Kidney (tissue), 22 donors: ENCODE measurements at places on chromosomes 11 and 22. TPM values are rescaled to one million over a fixed set of nuclear protein-coding genes. Genes with fewer than 3 reads are reported as not detected.
A peak's percentile ranks its signal among the peaks of the same experiment; 100 is the strongest.

The NCAM1 gene
- 3.0 TPM for total RNA-seq

GRCh38 chr11:119795690-119796089 is 66.7 kb upstream of the NECTIN1 start:
- no peaks in the 10 kb centered on the region for H3K27me3 ChIP-seq
- DNase-seq = peak; percentile 38
- no peak overlapping the region for H3K4me3 ChIP-seq
- H3K27ac ChIP-seq = no peak overlapping the region
- H3K4me1 ChIP-seq = no peaks in the 10 kb centered on the region
- H3K36me3 ChIP-seq = no peaks in the 10 kb centered on the region

DNA sequence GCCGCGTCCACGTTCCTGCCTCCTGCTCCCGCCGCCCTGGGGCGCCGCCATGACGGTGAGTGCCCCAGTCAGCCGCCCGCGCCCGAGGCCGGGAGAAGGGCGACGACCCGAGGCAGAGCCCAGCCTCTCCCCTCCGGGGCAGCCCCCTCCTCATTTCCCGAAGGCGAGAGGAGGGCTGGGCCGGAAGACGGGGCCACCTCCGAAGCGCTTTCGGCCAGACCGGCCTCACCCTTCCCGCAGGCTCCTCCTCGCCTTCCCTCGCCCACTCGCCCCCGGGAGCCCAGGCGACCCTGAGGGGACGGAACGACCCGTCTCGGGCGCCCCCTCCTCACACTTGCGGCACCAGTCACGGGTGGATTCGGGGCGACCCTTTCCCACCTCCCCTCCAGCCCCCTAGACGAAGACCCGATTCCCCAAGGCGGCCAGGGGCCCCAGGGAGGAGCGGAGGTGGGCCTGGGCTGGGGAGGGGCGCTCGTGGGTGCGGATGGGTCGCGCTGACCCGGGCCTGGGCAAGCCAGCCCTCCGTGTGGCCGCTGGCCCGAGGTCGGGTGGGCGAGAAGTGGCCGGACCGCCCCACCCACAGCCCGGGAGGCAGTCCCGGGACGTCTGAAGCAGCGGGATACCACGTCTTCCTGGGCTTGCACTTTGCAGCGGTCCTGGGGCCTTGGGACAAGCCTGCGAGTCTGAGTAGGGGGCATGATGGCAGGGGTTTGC is 49.7 kb downstream of the TRIOBP start:
- peak overlapping the region; percentile 85 for H3K27ac ChIP-seq
- H3K4me1 ChIP-seq = peaks cover 24% of the 10 kb centered on the region
- H3K4me3 ChIP-seq = peak overlapping the region; percentile 77
- no peaks in the 10 kb centered on the region for H3K27me3 ChIP-seq

The ASPHD2 gene
- 4.5 TPM for total RNA-seq

- H3K27me3 ChIP-seq = no peaks in the 10 kb centered on the region
- no peak overlapping the region for H3K4me3 ChIP-seq
- no peak for DNase-seq
- no peak overlapping the region for H3K27ac ChIP-seq
These were observed 7.5 kb upstream of the CTSD start for GRCh38 chr11:1771273-1771672.

GRCh38 chr11:76653674-76654284 is 16.8 kb downstream of the LRRC32 start:
- peak overlapping the region; percentile 59 for H3K27ac ChIP-seq
- H3K27me3 ChIP-seq = no peaks in the 10 kb centered on the region
- no peaks in the 10 kb centered on the region for H3K36me3 ChIP-seq
- H3K4me1 ChIP-seq = peaks cover 3% of the 10 kb centered on the region
